ENCODE measurements at places on chromosomes 12 and 14.

DNA sequence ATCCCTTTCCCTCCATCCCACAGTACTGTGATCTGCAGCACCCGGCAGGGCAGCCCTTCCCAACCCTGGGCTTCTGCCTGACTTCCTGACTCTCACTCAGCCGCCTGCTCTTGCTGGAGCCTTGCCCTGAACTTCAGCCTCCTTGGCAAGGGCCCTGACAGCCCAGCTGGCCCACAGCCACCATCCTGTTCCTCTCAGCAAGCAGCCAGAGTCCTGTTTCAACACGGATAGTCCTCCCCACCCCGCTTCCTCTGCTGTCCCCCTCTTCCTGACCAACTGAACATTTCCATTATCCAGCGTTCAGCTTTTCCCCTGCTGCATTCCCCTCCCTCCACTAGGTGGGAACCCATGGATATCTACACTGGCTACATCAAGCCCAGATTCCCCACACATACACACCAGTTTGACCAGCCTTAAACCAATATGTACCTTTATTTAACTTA lies 74.0 kb upstream of the MDM1 start:
- DNase-seq, result no peak

GRCh38 chr12:93347054-93347785 lies 30.5 kb upstream of the NUDT4 start:
- no peak for DNase-seq

DNA sequence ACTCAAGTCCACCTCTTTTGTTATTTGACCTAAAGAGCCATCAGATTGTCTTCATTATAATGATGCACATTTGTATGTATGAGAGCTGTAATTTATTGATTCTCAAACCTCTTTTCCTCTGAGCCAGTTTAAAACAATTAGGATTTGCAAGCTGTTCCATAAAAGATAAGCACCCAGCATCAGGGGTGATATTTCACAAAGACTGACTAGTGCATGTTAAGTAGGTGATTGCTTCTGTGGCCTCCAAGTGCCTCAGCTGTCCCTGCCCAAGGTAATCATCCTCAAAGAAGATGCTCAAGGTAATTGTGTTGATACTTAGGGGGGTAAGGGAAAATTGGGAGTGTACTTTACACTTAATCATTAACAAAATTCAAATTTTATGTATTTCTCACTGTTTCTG lies 18.2 kb downstream of the CEP128 start:
- no peak for DNase-seq

DNA sequence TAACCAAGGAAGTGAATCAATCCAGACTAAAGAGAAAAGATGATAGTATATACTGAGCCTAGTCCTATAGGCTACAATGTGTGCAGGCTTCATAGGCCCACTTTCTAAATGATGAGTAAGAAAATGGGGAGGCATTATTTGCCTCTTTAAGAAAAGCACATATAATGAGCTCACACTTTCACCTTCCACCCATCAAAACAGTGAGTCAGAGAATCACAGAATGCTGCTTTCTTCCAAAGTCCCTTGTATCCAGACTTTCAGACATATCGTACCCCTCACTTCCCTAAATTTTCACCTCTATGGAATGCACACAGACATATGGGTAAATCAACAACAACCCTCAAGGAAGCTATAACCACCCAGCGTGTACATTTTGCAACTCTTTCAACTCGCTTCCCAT lies 286.4 kb upstream of the PRKD1 start:
- no peak for DNase-seq

DNA sequence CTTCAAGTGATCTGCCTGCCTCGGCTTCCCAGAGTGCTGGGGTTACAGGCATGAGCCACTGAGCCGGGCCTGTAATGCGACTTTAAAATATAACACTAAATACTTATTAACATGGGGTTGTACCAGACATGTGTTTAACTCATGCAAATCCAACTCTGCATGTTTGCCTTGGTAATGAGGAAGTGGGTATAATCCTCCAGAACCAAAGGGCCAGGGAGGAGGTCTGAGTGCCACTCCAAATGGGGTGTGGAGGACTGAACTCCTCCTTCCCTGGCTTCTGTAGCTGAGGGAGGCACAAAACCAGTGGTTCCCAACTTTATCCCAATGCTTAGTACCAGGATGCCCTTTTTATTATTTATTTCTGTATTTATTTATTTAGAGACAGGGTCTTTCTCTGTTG lies 61.6 kb upstream of the MED13L start:
- DNase-seq, result no peak

- DNase-seq, result no peak
Observed at GRCh38 chr12:2654741-2655140, 140.0 kb upstream of the FKBP4 start.

GRCh38 chr14:35944847-35945246 lies 118.7 kb downstream of the BRMS1L start:
- DNase-seq, result no peak

- no peak for DNase-seq
Observed at GRCh38 chr14:73913256-73913655, 26.6 kb downstream of the ZNF410 start.

GRCh38 chr12:56188131-56188777 lies 1.0 kb downstream of the SMARCC2 start:
- no peak for DNase-seq

DNA sequence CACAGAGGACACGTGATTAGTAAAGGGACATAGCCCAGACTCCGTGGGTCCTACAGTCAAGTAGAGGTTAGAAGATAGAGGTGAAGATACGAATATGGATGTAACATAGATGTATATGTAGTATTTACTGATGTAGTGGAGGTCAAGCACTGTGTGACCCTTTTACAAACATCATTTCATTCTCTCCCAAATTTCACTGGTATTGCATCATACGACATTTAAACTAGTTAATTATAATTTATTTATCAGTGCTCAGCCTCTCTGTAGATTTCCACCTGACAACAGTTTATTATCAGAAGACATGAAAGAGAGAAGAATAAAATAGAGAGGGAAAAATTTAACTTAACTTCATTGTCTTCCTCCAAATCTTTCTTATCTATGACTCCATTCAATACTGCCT lies 927.9 kb upstream of the TMEM132C start:
- DNase-seq, result no peak

DNA sequence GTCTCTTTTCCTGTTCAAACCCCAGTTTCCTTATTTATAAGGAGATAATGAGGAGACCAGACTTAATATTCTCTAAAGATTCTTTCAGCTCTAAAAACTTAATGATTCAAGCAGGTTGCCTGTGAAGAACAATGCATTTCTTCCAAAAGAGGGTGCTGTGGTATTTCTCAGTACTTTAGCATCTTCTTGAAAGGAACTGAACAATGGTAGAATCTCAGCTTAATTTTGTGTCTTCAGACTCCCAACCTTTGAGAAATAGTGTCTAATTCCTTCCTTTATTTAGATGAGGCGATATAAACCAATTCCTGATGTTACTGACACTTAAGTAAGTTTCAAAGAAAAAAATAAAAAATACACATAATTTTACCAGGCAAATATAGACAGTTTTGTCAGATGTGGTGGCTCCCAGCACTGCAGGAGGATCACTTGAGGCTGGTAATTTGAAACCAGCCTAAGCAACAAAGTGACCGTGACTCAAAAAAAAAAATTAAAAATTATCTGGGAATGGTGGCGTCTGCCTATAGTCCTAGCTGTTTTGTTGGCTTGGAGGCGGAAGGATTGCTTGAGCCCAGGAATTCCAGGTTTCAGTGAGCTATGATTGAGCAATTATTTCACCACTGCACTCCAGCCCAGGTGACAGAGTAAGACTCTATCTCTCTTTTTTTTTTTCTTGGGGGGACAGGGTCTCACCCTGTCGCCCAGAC lies 76.9 kb upstream of the PSMA6 start:
- DNase-seq, result no peak

DNA sequence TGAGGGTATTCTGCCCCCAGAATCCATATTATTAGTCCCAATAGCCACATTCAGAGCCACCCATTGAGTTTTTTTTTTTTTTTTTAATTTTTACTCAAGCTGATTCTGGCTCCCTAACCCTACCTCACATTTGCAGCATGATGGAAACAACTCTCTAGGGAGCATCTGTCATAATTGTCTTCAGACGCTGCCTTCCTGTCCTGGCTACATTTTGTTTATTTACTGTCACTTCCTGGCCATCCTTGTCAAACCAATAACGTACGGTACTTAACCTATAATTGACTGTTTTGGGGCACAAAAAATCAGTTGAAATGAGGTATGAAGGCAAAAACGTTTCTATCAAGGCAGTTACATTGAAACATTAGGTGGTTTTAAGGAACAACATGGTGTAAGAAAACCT lies 2.1 kb downstream of the GLIPR1 start:
- no peak for DNase-seq

- no peak for DNase-seq
Observed at GRCh38 chr14:102417646-102418045, 54.9 kb downstream of the TECPR2 start.

Data from stimulated activated CD8-positive, alpha-beta memory T cell treated with anti-CD3 and anti-CD28 coated beads, Interleukin-7, amount 100 ng/mL, for 1 hour (primary cell).